Suppressor macrophage treated with lipopolysaccharide for 1 hour (primary cell): ENCODE measurements at places on chromosomes 3 and 15.

DNA sequence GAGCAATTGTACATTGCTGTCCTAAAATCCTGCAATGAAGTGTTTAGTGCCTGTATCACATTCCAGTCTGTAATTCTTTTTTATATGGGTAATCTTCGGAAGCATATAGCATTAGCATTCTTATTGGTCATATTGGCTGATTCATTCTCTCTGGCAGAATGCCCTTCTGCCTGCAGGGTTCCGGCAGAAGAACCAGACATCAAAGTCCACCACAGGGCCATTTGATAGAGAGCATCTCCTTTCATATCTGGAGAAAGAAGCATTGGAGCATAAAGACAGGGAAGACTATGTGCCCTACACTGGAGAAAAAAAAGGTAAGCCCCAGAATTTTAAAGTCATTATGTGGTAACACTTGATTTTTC, 39.6 kb downstream of the TMOD3 start:
- DNase-seq: no peak

DNA sequence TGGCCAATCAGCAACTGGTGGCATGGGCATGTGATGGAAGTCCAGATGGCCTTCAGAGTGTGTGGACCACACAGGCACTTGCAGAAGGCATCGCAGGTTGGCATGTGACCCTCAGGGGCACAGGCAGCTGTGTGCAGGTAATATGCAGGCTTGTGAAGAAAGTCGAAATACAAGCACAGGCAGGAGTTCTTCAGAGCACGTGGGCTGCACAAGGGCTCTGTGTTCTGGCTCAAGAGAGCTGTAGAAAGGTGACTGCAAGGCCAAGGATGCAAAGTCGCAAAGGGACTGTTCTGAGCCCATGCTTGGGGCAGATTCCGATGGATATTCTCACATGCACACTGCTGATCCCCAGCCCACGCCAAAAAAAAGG, 8.3 kb downstream of the LRRC2 start:
- no peak for DNase-seq

GRCh38 chr3:23175341-23176083, 27.6 kb upstream of the UBE2E2 start:
- DNase-seq: peak; percentile 73

DNA sequence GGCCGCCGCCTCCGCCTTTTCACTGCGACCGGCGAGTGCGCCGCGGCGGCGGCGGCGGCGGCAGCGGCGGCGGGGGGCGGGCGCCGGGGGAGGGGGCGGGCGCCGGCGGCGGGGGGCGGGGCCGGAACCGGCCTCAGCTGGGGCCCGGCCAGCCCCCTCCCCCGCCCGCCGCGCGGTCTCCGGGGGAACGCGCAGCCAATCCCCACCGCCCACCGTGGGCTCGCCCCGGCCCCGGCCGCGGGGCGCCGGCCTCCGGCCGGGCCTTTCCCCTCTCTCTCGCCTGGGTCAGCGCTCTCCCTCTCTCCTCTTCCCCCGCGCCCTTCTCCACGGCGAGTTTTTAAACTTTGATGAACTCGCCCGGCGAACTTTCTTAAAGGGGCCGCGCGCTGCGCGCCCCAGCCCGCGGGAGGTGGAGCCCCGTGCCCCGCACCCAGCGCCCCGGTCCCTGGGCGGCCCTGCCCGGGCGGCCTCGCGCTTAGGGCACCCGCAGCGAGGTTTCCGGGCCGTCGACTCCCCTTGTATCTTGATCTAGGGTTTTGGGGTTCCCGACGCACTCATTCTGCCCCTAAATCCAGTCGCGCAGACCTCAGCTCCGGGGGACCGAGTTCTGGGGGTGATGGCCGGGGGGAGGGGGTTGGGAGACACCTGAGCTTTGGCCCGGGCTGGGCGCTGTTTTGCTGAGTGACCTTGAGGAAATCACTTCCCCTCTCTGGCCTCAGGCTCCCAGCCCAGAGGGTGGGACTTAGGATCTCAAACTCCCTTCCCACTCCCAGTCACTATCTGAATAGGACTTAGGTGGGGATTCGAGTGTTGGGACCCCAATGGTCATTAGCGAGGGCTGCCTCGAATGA, at the start of gene RBPMS2:
Gene RBPMS2, minus strand, starts transcription at position 39 of the 851 bp plus-strand sequence. CDS start 270 bp downstream, outside the sequence.
- DNase-seq: peak; percentile 41

GRCh38 chr15:89101302-89102193, 13.3 kb downstream of the ABHD2 start:
- no peak for DNase-seq

DNA sequence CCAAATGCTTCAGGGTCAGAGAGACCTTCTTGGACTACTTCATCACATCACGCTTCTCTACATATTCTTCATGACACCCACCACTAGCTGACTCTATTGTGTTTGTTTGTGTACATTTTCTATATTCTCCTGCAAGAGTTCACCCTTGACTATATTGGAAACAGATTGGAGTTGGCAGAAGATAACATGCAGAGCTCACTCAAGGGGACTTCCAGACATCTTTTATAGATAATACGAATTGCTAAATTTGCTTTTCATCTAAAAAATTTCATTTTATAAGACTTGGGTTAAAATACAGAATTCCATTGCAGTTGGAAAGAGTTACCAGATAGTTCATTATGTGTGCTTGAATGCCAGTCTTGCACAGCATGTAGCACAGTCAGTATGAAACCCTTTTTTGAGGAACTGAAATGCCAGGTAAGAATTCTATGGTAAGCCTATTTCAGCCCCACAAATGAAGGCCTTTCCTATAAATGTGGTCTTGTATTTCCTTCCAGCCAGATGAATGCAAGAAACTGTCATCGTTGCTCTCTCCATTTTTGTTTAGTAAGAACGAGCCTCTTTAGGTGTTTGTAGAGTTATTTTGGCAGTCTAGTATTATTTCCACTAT, 177.6 kb downstream of the GHSR start:
- DNase-seq: no peak

DNA sequence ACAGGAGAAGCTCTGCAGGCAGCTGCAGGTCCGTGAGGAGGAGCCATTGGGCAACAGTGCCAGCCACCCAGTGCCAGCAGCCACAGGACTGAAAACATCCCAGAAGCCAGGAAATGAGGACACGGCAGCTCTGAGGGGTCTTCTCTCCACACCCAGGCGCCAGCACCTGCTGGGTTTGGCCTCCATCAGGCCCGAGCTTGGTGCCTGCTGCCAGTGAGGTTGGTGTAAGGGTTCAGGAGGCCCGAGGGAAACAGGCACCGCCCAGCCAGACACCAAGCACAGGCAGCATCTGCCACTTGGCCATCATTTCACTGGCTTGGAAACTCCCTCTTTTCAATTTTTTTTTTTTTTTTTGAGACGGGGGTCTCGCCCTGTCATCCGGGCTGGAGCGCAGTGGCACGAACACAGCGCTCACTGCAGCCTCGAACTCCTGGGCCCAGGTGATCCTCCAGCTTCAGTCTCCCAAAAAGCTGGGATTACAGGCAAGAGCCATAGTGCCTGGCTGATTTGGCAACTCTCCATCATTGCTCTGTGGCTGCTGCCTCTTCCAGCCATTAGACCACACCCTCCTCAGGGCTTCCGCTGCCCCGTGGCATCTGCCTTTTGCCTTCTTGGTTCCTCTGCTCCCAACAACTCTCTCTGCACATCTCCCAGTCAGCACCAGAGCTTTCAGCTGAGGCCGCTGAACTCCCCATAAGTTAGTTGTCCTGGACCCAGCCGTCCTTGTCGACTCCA, 1.5 kb upstream of the ITIH3 start:
- no peak for DNase-seq

- no peak for DNase-seq
Measured at GRCh38 chr15:88995449-88995848, 82.3 kb upstream of the MFGE8 start.

DNA sequence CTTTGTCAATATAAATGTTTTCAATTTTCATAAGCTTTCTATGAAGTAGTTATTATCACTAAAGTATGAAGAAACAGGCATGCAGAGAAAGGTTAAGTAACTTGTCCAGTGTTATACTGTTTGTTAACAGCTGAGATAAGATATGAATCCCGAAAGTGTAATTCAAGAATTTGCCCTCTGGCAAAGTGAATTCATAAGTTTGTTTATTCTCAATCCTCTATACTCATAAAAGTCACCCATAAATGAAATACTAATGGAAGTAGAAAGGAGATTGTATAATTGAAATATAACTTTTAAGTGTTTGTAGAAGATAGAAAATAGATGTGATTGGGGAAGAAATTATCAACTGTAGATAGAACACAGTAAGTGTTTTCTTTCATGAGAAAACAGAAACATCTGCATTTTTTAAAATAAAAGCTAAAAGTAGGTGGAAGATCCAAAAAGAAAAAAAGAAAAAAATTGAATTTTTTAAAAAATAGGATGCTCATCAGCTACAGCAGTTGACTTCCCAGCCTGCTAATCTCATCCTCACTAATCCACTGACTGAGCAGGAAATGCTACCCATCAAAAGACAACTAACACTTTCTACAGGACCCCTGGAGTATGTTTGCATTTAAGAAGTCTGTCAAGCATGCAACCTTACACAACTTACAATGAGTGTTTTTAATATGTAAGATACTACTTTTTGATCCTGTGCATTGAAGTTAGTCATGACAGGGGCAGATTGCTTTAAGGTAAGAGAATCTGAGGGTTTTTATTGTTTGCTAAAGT, 878.1 kb downstream of the SI start:
- DNase-seq: no peak
